ENCODE measurements at places on chromosomes 16 and 17. TPM values are rescaled to one million over a fixed set of nuclear protein-coding genes. Genes with fewer than 3 reads are reported as not detected.

TMEM238L gene
- total RNA-seq, result not detected

USP32 gene
- 46.0 TPM for total RNA-seq

LPO gene
- not detected for total RNA-seq

SHISA9 gene
- under 0.01 TPM for total RNA-seq

MAZ gene
- 188 TPM for total RNA-seq

ANKRD13B gene
- total RNA-seq, result 5.4 TPM

SALL1 gene
- total RNA-seq, result under 0.01 TPM

KCTD5 gene
- 21.4 TPM for total RNA-seq

PERCC1 gene
- not detected for total RNA-seq

LITAFD gene
- not detected for total RNA-seq

MAP1LC3B gene
- total RNA-seq, result 30.2 TPM

PEMT gene
- 22.0 TPM for total RNA-seq

KRT27 gene
- not detected for total RNA-seq

KCNH4 gene
- total RNA-seq, result under 0.01 TPM

HOXB4 gene
- 0.96 TPM for total RNA-seq

TNFRSF13B gene
- not detected for total RNA-seq

ATP6V0C gene
- 8.4 TPM for total RNA-seq

All from regular cardiac myocyte (primary cell).